Astrocyte of the hippocampus (primary cell): ENCODE measurements at places on chromosomes 2 and 18.

DNA sequence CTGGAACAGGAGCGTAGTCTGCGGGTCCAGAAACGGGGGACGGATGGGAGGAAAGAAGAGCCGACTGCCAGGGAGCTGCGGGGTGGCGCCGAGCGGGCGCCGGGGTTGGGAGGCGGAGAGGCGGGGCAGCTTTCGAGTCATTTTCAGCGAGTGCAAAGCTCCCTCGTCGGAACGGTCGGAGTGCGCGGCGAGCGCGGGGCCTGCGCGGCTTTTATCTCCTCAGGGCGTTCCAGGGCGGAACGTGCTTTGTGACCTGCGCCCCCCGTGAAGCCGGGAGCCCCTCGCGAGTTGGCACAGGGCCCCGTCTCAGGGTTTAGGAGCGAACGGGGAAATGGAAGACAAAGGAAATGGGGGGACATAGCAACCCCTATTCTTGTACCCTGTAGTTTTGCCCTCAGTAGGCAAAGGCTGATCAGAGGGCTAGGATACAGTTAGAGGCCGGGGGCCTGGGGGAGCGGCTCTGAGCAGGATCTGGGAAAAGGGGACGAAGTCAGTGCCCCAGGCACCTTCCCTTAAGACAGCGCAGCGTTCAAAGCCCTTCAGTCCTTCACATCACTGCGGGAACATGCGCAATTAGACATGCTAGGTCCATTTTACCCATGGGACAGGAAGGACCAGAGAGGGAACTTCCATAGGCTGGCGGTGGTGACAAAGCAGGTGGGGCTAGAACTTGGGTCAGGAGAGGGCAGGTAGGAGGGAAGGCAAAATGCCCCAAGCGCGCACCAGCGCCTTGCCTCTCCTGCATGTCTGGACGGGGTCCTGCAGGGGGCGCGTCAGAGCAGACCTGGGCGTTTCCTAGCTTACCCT lies 60.1 kb upstream of the IL1RL1 start:
- DNase-seq: peak; percentile 65

GRCh38 chr2:5867056-5867455 lies 174.9 kb downstream of the SOX11 start:
- no peak for DNase-seq

DNA sequence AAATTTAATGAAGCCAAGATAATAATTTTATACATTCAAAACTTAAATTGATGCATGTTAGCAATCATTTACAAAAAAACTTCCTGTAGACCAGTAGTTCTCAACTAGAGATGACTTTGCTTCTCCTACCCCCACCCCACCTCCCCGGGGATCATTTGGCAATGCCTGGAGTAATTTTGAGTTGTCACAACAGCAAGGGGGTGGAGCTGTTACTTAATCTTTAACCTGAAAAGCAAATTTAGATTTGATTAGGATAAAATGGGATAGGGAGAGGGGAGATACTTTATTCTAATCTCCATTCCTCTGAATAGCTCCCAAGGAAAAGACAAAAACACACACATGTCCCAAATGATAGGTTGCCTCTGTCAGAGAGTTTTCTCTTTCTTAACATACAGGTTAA lies 4.2 kb downstream of the SLC40A1 start:
- no peak for DNase-seq

GRCh38 chr2:203586696-203587095 lies 51.6 kb upstream of the RAPH1 start:
- no peak for DNase-seq

DNA sequence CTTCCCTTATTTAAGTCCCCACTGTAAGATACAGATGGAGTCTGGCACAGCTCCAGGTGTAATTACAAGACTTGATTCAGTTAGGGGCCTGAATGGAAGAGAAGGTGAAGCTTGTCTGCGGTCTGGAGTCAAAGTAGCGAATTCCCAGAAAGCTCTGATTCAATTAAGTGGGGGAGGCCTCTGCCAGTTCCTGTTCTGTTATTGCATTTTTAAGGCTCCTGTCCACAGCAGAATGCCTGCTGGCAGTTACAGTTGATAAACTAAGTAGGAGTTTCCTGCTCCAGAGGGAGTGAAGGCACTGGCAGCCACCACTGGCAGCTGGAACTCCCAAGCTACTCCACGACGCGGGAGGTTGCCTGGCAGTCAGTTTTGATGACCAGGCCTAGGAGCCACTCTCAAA lies 181.1 kb downstream of the SOCS6 start:
- DNase-seq: peak; percentile 79

DNA sequence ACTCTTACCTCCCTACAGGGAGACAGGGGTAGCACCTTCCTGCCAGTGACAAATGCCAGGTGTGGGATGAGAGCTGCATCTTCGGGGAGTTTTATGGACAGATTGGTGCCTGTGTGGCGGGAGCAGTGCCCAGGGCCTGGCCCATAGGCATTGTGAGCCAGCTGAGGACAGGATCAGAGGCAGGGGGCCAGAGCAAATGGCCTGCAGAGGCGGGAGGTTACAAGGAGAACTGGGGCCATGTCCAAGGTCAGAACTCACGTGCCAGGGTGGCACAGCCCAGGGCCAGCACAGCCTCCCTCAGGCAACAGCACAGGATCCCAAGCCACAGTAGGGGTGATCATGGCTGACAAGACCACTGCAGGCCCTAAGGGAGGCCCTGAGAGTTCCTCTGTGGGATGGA lies 40.2 kb upstream of the MCFD2 start:
- no peak for DNase-seq
